Activated CD4-positive, alpha-beta memory T cell treated with anti-CD3 and anti-CD28 coated beads for 36 hours (primary cell): ENCODE measurements at places on chromosomes 2 and 18. TPM values are rescaled to one million over a fixed set of nuclear protein-coding genes. Genes with fewer than 3 reads are reported as not detected.

DNA sequence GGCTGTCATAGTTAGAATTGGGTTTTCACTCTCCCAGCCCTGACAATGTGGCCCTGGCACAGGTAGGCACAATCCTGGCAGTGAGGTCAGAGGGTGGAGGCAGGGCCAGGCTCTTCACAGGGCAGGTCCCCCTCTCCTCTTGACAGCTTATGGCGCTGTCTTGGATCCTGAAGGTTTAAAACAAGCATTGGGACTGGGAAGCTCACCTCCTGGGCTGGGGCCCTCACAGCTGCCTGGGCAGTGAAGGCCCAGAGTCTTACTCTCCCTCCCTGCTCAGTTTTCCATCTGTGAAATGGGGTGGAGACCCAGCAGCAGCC, 23.3 kb downstream of the LBH start:
- no peak for DNase-seq

- DNase-seq: no peak
Observed at GRCh38 chr2:18473241-18474181, 86.9 kb downstream of the RDH14 start.

- DNase-seq: no peak
Observed at GRCh38 chr18:61201511-61201910, 131.7 kb upstream of the CDH20 start.

The SAG gene
- total RNA-seq: 0.27 TPM

DNA sequence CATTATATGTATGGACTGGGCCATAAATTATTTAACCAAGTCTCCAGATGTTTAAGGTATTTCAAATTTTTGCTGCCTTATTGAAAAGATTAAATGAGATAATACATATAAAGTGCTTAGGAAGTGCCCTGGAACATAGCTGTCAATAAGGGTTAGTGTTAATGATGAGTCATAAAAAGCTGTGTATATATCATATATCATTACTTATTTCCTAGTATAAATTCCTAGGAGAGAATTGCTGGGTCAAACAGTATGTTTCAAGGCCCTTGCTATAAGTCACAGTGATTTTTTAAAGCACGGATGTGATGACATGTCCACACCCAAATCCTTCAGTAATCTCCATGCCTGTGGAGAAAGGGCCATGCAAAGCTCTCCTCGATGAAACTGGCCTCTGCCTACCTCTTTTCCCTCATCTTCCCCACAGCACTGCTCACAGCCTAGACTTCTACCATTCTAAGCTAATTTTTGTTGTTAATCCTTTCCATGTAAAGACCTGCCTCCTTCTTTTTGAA, 8.5 kb downstream of the ZNF2 start:
- DNase-seq: no peak

DNA sequence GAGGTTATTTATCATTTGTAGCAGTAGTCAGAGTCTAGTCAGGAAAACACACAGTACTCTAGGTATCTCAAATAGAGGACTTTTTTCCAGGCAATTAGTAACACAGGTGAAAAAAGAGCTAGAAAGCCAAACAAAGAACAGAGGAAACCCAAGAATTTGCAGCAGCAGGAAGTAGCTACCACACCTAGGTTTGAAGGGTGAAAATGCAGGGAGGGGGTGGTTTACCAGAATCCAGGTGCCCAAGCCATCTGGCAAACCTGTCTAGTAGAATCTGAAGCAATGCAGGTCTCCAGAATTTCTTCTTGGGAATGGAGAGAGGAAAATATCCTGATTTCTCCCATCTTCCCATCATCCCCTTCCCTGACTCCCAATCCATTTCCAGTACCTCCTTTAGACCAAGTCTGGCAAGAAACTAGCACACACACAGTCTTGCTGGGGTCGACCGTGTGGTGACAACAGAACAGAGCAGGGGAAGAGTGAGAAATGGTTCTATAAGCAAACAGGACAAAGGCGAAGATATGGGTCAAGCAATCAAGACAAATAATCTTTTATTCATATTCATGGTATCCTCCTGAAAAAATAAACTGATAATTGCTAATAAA, 231.9 kb upstream of the MMADHC start:
- no peak for DNase-seq

- DNase-seq: no peak
Observed at GRCh38 chr18:23719634-23720201, 30.5 kb downstream of the LAMA3 start.

The STARD6 gene
- not detected for total RNA-seq

DNA sequence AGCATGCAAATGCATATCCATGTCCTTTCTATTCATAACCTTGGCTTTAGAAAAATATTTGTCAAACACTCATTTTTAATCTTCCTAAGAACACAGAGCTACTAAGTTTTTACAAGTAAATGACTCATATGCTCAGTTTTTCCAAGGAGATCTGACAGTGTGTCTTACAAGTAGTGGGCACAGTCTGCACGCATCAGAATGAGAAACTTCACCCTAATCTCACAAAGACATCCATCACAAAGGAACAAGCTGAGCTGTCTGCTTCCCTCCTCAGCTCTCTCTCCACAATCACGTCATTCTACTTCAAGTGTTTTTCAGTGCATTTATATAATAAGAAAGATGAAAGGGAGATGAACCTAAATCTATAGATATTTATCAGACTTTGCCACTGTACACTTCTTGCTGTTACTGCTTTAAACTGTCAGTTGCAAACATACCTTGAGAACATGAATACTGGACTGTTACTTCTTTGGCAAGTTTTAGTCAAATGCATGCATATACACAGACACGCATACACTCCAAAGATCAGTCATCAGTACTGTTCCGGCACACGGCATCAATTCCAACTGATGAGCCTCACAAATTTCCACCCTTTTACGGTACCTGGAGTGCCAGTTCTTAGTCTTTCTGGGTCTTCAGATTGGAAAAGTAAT, 75.7 kb downstream of the RBMS1 start:
- peak; percentile 52 for DNase-seq

DNA sequence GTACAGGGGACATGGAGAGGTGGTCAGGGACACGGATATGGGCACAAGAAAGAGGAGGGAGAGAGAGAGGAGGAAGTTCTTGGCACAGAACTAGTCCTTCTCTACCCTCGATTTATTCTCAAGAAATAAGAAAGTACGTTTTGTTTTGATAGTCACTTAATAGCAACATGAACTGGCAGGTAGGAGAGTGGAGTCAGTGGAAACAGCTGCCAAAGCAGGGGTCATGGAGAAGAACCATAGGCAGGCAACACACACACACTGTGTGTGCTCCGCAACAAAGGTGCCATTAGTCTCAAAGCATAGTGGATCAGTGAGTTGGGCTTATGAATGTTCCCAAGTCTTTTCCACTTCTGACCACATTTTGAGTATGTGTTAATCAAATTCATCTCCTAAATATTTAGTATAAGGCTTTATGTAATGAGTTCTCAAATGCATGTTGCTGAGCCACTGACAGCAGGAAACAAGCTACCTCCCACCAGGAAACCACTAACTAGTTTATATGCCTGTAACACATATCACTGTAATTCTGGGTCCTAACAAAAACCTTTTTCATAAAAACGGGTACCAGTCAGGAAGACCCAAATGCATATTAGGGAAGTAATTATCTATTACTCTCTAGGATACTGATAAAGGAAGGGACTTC, 41.1 kb downstream of the IWS1 start:
- no peak for DNase-seq

- DNase-seq: peak; percentile 14
Observed at GRCh38 chr2:86107031-86107430, 996 bp downstream of the PTCD3 start.

DNA sequence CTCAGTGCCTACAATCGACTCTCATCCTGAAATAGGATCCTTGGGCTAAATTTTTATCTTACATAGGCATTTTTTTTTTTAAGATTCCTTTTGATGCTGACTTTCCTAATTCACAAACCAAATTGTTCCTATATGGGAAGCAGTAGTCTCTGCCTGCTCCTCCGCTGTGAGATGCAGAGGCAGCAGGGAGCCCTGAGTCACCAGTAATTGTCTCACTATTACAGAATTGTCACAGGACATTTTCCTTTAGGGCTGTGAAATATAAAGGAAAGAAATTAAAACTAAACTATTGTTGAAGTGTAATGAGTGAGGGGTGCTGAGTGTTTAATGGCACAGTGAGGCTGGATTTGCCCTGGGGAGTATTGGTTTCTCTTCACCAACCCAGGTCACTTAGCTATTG, 63.8 kb downstream of the MYO3B start:
- DNase-seq: no peak

The IL36G gene
- not detected for total RNA-seq

DNA sequence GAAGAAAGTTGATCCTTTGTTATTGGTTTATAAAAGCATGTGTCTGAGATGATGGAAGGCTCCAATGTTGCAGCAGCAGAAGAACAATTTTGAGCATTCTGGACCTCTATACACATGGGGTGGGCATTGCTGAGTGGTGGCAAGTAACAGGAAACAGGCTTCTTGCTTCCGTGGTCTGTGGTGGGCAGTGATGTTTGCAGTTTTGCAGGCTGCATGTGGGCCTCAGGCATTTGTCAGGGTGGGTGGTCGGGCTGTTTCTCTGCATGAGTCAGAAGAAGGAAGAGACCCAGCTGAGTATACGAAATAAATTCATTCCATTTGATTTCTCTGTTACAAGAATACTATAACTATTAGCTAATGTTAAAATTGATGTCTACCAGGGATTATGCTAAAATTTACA, 239.5 kb upstream of the COL3A1 start:
- no peak for DNase-seq

- DNase-seq: no peak
Observed at GRCh38 chr18:72940509-72940908, 72.7 kb upstream of the NETO1 start.

- DNase-seq: no peak
Observed at GRCh38 chr2:210792000-210792399, 235.6 kb downstream of the CPS1 start.

The TRIM43 gene
- total RNA-seq: not detected

GRCh38 chr18:66599190-66599589, 4.7 kb downstream of the CDH19 start:
- no peak for DNase-seq

DNA sequence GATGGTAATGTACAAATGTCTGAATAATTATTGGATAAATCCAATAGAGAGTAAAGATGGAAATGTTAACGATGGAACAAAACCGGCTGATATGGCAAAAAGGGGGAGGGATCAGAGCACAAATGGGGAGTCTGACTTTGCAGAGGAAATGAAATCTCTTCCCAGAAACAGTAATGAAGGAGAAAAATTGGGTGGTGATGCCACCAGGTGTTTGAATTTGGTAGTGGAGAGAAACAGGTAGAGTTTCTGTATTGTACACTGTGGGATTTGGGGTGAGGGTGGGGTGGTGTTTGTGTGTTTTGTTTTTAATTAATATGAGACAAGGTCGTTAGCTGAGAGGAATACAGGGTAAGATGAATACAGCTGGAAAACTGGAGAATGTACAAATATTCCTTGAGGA, 20.4 kb upstream of the XDH start:
- DNase-seq: no peak

- peak; percentile 59 for DNase-seq
Observed at GRCh38 chr2:3377279-3377611, 373 bp downstream of the EIPR1 start.

- no peak for DNase-seq
Observed at GRCh38 chr2:132909427-132909826, 239.4 kb upstream of the LYPD1 start.

DNA sequence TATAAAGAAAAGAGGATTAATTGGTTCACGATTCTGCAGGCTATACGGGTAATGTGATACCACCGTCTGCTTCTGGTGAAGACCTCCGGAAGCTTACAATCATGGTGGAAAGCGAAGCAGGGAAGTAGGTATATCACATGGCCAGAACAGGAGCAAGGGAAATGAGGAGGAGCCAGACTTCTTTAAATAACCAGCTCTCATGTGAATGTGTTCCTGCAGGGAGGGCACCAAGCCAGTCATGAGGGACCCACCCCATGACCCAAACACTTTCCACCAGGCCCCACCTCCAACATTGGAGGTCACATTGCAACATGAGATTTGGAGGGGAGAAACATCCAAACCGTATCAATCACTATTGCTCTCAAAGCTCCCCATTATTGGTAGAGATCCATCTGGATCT, 61.8 kb downstream of the EFEMP1 start:
- DNase-seq: no peak

DNA sequence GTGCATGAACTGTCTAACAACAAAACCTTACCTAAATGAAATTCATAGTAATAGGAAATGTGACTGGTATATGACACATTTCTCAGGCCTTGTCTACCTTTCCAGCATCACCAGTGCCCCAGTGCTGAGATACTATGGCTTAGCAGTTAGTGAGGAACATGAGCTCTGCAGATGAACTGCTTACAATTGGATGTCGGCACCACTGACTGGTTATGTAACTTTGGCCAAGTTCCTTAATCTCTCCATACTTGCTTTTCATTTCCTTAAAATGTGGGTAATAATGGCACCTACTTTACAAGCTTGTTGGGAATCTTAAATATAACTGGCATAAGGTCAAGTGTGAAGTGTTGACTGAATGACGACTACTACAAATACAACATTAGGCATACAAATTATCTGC, 136.3 kb downstream of the OLA1 start:
- no peak for DNase-seq

GRCh38 chr18:3594760-3595368, 144.9 kb downstream of the TGIF1 start:
- DNase-seq: peak; percentile 57

- DNase-seq: no peak
Observed at GRCh38 chr2:235852526-235852920, 315.7 kb downstream of the GBX2 start.

DNA sequence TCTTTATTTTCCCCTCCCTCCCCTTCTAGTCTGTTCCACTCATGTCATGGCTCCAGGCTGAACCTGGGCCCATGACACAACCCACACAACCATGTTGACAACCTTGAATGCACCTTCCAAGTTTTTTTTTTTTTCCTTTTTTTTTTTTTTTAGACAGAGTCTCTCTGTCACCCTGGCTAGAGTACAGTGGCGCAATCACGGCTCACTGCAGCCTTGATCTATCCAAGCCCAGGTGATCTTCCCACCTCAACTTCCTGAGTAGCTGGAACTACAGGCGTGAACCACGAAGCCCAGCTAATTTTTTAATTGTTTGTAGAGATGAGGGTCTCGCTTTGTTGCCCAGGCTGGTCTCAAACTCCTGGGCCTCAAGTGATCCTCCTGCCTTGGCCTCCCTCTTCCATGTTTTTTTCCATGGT, 21.9 kb upstream of the ROCK2 start:
- DNase-seq: no peak

GRCh38 chr2:6872394-6872793, 5.2 kb upstream of the RSAD2 start:
- DNase-seq: no peak

The MROH2A gene
- total RNA-seq: not detected

GRCh38 chr2:238358769-238359168, 38.5 kb downstream of the TRAF3IP1 start:
- DNase-seq: no peak

The SLC66A2 gene
- 27.2 TPM for total RNA-seq

The G6PC2 gene
- total RNA-seq: not detected

- DNase-seq: no peak
Observed at GRCh38 chr2:13091455-13091854, 374.7 kb downstream of the TRIB2 start.

The DES gene
- not detected for total RNA-seq

GRCh38 chr2:23460228-23460627, 75.2 kb downstream of the KLHL29 start:
- DNase-seq: no peak

The PCARE gene
- total RNA-seq: not detected

- DNase-seq: no peak
Observed at GRCh38 chr2:119708241-119708640, 29.2 kb downstream of the TMEM177 start.

The PID1 gene
- not detected for total RNA-seq

GRCh38 chr2:28137221-28137620, 246.7 kb downstream of the BABAM2 start:
- DNase-seq: no peak
